ENCODE measurements at places on chromosomes 12 and 14.

- no peak for DNase-seq
- H3K36me3 ChIP-seq: peaks cover 4% of the 10 kb centered on the region
These were observed 43.2 kb upstream of the EML1 start for GRCh38 chr14:99749763-99750715.

DNA sequence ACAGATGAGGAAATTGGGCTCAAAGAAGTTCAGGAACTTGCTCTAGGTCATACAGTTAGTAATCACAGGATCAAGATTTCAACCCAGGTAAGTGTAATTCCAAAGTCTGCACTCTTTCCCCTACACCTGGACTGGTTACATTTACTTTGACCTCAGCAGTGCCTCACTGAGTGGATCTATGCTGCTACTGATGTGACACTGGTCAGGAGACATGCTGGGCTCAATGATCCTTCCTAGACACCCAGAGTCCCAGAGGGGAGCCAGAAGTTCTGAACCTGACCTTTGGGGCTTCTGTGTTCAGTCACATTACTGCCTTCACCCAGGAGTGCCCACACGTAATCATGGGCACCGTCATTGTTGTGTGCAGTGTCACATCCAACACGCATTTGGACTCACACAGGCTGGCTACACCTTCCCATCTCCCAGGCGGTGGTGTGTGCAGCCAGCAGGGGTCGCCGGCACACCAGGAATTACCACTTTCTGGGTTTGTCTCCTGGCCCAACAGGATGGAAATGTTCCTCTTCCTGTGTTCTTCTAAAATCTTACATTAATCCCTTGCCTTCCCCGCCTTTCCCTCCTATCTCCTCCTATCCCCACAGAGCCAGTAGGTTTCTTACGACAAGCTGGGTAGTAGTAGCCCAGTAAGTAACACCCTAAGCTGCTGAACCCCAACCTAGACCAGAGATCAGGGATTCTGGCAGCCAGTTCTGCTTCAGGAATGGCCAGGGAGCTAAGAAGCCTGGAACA lies 25.6 kb downstream of the CALCOCO1 start:
- H3K4me1 ChIP-seq: peaks cover 6% of the 10 kb centered on the region
- no peak overlapping the region for H3K4me3 ChIP-seq
- H3K36me3 ChIP-seq: no peaks in the 10 kb centered on the region
- H3K27me3 ChIP-seq: peaks cover 95% of the 10 kb centered on the region
- peak; percentile 69 for DNase-seq

DNA sequence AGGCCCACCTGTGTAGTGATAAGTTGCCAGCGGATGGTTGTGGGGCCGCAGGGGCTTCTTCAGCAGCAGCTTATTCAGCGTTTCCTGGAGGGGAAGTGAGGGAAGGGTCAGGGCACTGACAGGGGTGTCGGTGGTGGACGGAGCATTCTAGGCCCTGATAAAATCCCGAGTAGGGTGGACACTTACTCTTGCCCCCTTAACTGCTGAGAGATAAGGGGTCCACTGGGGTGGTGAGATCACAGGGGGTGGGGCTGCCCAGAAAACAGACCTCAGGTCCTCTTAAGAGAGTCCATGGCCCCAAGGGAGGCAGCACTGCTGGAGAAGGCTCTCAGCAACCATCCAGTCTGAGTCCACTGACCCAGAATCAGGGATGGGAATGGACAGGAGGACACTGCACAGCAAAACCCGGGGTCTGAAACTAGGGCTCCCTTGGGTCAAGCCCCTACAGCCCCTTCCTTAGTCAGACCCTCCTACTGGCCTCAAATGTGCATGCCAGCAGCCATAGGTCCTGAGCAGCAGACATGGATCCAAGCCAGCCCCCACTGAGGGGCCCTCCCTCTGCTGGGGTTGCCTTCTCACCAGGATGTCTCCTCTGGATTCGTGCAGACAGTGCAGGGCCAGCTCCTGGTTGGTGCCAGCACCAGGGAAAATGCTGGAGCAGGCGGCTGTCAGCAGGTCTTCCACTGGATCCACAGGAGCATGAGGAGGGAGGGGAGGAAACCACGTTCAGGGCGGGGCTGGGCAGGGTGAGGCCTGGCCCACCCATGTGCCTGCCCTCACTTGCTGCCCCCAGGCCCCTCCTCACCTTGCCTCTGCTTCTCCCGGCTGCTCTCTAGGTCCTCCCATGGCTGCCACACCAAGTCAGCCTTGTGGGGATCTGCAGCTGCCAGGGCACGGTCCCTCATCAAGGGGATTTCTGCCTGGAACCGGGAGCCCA lies 12.1 kb upstream of the PNMA1 start:
- peak overlapping the region; percentile 89 for H3K27ac ChIP-seq
- H3K4me1 ChIP-seq: peaks cover 15% of the 10 kb centered on the region
- DNase-seq: no peak
- peaks cover 60% of the 10 kb centered on the region for H3K36me3 ChIP-seq
- no peaks in the 10 kb centered on the region for H3K27me3 ChIP-seq

- no peak for DNase-seq
- H3K4me1 ChIP-seq: peaks cover 5% of the 10 kb centered on the region
- H3K4me3 ChIP-seq: no peak overlapping the region
- H3K36me3 ChIP-seq: no peaks in the 10 kb centered on the region
These were observed 128.8 kb downstream of the TSPAN9 start for GRCh38 chr12:3205742-3206519.

All from central memory CD8-positive, alpha-beta T cell (primary cell).